Tibial nerve (tissue), 4 donors: ENCODE measurements at places on chromosomes 7 and 10. TPM values are rescaled to one million over a fixed set of nuclear protein-coding genes. Genes with fewer than 3 reads are reported as not detected.

- no peaks in the 10 kb centered on the region for H3K36me3 ChIP-seq
- peaks cover 37% of the 10 kb centered on the region for H3K4me1 ChIP-seq
- peak overlapping the region; percentile 33 for H3K4me3 ChIP-seq
- no peaks in the 10 kb centered on the region for H3K27me3 ChIP-seq
Observed at GRCh38 chr10:45418849-45419675, 45.0 kb downstream of the ALOX5 start.

GRCh38 chr7:100208911-100209408, 10.8 kb upstream of the PVRIG start:
- no peak overlapping the region for H3K4me3 ChIP-seq

- no peak overlapping the region for H3K4me3 ChIP-seq
- H3K27me3 ChIP-seq: no peaks in the 10 kb centered on the region
- no peaks in the 10 kb centered on the region for H3K4me1 ChIP-seq
- H3K27ac ChIP-seq: no peak overlapping the region
- no peaks in the 10 kb centered on the region for H3K36me3 ChIP-seq
Observed at GRCh38 chr7:47422611-47423010, 159.3 kb downstream of the TNS3 start.

The FAS gene
- 18.4 TPM for total RNA-seq

DNA sequence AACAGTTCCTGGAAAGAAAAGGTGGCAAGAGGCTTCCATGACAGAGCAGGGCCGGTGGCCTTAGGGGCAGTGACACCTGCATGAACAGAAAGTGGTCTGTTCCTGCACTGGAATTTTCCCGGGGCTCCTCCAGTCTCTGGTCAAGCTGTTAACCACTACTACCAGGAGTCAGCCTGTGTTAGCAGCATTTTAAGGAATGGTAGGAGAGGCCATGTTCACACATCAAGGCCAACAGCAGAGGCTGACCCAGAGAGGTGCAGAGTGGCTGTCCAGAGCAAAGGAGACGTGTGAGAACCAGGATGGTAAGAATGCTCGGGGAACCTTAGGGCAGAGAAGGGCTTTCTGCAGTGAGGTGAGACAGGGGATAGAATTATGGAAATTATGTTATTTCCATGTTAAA, 8.5 kb downstream of the H2BK1 start:
- no peaks in the 10 kb centered on the region for H3K27me3 ChIP-seq
- no peaks in the 10 kb centered on the region for H3K36me3 ChIP-seq
- no peak for DNase-seq
- H3K4me1 ChIP-seq: no peaks in the 10 kb centered on the region
- no peak overlapping the region for H3K27ac ChIP-seq
